ENCODE measurements at places on chromosomes 12 and 14. TPM values are rescaled to one million over a fixed set of nuclear protein-coding genes. Genes with fewer than 3 reads are reported as not detected.

DNA sequence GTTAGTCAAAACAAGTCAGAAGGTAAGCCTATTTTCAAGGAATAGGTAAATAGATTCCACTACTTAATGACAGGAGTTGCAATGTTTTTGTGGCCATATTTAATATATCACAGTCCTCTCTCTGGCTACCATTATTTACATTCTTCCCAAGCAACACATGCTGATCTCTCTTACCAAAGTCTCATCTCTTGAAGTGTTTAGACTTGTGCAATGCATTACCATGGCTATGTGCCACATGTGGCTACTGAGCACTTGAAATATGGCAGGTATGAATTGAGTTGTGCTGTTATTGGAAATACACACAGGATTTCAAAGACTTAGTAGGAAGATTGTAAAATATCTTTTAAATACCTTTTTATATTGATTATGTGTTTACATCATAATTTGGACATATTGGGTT is 262.4 kb upstream of the PDE3A start:
- DNase-seq = peak; percentile 4

DNA sequence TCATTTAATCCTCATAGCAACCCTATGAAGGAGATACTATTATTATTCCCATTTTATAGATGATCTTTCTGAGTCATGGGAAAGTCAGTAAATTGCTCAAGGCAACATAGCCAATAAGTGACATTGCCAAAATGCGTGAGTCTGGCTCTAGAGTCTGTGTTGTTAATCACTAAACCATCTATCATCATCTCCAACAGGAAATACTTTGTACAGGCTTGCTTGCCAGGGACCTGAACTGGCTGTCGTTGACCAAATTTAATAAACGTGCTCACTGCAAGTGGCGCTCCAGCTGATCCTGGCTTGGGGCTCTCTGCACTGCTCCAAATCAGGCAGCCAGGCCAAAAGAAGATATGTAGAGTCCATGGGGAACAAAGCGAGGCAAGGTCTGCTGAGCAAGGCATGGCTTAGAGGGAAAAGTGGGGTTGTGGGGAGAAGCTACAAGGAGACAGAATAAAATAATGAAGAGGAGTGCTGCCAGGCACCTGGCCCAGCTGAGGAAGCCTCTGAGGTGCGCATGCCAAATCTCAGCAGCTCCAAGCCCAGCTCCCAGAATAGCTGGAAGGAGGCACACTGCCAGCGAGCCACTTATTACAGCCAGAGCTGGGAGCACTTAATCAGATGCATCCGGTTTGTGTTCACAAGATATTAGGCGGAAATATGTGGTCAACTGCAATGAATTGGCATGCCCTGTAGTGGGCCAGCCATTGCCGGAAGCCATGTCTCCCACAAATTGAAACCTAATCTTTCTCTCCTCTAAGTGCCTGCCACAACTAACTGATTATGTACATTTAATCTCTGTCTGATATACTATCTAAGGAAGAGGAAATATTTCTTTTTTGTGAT is 43.3 kb upstream of the PTPRO start:
- peak; percentile 88 for DNase-seq

GRCh38 chr14:76954394-76955190 is 73.9 kb downstream of the IRF2BPL start:
- peak; percentile 26 for DNase-seq

GRCh38 chr14:95635051-95635450 is 51.2 kb upstream of the TCL1B start:
- DNase-seq = no peak

DNA sequence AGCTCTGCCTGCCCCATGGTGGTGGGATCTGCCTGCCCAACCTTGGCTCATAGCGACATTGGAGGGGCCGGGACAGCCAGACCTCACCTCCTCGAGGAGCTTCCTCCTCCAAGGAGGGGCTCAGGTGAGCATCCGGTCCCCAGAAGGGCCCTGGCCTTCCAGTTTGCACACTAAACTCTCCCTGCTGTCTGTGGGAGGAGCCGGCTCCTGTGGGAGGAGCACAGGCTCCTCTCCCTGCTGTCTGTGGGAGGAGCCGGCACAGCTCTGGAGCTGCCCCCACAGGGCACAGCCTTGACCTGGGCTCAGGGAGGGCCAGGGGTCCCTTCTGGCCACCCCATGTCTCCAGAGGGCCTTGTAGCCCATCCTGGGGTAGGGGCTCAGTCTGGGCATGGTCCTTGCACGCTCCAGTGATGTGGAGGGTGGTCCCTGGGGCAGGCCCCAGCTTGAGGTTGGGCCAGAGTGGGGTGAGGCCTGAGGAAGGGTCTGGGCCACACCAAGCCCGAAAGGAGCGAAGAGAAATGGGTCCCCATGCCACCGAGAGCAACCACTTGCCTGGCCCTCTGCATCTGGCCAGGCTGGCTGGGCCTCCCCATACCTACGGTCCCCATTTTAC is 147.5 kb upstream of the C14orf180 start:
- no peak for DNase-seq

GRCh38 chr14:65301862-65302539 is 110.5 kb upstream of the FUT8 start:
- DNase-seq = no peak

DNA sequence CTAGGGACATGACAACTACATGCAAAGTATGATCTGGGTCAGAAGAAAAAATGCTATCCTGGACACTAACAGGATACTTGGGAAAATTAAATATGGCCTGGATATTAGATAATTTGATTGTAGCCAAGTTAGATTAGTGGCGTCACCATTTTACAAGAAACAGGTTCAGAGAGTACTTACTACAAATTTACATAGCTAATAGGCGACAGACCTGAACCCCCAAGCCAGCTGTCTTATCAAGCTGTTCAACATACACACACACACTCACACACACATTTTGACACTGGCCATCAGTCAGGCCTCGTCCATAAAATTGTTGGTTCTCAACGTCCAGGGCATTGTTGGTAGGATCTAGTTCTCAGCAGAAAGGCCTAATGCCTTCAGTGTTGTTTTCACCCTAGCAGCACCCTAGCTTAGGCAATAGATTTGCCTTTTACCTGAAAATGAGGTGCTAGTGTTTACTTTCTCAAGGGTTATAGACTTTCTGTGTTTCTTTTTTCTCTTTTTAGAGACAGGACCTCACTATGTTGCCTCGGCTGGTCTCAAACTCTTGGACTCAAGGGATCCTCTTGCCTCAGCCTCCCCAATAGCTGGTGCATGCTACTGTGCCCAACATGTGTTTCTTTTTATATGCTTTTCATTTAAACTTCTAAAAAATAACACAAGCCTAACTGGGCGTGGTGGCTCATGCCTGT is 3.3 kb upstream of the C14orf93 start:
- no peak for DNase-seq

GRCh38 chr14:28756884-28757570 is 9.6 kb upstream of the FOXG1 start:
- DNase-seq = peak; percentile 77

DNA sequence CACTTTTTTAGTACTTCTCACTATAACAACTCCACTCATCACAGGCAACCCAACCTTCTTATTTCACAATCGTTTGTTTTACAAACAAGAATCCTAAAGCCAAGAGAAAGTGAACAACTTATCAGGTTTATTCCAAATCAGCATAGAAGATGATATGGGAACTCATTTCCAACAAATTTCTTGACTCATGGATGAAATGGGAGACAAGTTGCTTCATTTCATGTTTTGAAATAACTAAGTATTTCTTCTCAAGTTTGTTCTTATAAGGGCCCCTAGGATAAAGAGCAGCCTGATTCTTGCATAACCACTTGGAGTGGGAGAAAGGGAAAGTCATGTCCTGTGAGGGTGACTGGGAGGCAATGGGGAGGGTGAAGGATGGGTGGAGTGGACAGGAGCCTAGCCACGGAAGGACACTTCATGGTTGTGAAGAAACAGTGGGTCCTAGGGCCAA is 168.3 kb downstream of the DUSP6 start:
- peak; percentile 92 for DNase-seq

DNA sequence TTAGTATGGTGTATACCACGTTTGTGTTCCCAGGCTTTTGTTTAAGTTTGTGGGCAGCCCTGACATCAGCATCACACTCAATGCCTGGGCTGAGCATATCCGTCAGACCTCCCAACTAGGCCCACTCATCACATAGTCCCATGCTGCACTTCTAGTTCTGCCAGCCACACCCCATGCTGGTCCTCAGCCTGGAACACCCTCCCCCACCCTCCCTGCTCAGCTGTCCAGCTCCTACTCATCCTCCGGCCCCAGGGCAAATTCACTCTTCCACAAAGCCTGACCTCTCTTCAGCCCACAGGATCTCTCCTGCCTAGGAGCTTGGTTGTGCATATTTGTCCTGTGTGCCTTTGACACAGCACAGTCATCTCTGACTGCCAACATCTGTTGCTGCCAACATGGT is 3.9 kb upstream of the ENDOU start:
- DNase-seq = peak; percentile 86

DNA sequence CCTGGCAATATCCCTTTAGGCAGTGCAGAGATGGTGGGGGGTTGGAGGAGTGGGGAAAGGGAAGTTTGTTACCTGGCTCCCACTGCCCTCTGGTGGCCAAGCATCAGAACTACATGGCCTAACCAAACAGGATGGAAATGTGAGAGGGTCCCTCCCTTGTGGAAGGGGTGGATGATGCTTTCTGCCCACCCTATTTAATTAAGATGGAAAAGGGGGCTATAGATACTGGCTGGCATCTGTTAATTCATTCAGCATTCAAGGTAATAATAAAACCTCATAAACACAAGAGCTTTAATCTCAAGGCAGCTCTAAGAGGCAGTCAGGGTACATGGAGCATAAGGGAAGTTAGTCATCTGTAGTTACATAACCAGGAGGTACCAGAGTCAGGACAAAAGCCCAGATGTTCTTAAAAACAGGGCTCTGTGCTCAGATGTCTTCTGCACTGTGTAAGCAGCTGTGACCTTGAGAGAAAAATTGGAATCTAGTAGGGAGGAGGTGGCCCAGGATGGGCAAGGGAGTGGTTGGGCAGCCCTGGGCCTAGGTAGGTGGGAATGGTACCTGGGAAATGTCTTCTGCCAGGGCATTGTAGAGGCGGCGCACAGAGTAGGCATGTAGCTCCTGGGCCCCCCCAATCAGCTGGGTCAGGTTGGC is 4.6 kb downstream of the AP1G2 start:
- peak; percentile 48 for DNase-seq

GRCh38 chr14:32258336-32258993 is 55.4 kb upstream of the RNU6-8 start:
- DNase-seq = peak; percentile 29

DNA sequence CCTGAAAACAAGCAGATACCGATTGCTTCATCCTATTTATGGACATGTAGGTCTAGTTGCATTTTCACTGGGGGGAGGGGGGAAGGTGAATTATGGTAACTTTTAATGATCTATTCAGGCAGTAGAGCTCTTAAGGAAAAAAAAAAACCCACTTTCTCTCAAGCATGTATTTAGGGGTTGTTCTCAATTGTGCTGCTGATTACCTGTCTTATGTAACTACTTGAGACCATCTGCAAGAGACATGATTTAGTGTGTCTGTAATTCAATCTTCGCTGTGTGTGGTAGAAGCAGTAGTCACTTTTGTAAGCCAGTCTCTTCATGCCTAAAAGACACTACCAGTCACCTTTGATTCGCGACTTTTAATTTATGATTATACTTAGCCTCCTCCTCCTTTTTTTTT is 8.9 kb downstream of the CALM1 start:
- no peak for DNase-seq

- DNase-seq = no peak
Measured at GRCh38 chr14:90642244-90642717, 173.9 kb downstream of the TTC7B start.

- no peak for DNase-seq
Measured at GRCh38 chr12:68620519-68621471, 10.1 kb downstream of the RAP1B start.

DNA sequence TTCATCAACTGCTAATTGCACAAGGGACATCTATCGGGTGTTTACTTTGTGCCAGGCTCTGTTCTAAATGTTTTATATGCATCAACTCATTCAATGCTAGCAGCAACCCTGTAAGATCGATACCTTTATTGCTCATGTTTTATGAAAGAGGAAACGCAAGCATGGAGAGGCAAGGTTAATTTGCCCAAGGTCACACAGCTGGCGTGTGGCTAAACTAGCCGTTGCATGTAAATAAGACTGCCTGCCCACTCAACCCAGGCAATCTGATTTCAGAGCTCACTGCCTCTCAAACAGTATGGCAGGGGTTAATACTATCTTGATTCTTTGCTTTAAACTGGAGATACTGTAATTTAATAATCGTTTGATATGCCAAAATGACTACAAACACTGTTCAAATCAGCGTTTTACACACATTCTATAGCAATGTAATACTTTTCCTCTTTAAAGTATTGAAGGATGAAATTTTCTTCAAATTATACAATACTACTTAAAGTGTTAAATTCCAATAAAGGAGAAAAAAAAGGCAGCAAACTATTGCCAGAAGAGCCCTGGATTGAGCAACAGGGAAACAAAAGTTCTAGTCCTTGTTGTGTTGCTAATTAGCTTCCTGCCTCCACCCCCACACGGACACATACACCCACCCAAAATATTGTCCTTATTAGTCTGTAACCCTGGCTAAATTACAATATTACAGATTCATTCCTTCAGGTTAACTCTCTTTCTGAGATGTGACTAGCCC is 39.1 kb upstream of the DHRS7 start:
- no peak for DNase-seq

DNA sequence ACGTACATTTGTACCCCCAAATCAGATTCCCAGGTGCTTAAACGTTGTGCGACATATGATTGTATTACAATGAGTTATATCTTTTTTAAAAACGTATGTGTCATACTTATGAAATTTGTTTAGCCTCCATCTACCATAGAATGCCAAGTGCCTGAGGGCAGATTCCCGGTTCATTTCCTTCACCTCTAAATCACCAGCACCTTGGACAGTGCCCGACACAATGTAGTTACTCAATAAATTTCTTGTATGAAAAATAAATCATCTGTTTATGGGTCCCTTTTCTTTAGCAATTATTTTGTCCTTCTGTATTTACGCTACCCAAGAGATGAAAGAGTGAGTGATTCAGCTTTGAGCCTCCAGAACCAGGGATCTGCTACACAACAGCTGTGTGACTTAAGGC is 157.4 kb downstream of the TBX5 start:
- peak; percentile 43 for DNase-seq

GRCh38 chr14:64685371-64686281 is 18.6 kb upstream of the PLEKHG3 start:
- DNase-seq = no peak

- no peak for DNase-seq
Measured at GRCh38 chr14:25252793-25253192, 202.8 kb upstream of the STXBP6 start.

ANKRD9 gene
- 14.9 TPM for total RNA-seq

KLRK1 gene
- not detected for total RNA-seq

DTX1 gene
- not detected for total RNA-seq

ALG10B gene
- 1.7 TPM for total RNA-seq

HSPB8 gene
- 11.1 TPM for total RNA-seq

PRIMA1 gene
- total RNA-seq = 0.43 TPM

IL26 gene
- total RNA-seq = not detected

RFX4 gene
- total RNA-seq = not detected

ARMH4 gene
- total RNA-seq = 3.3 TPM

ARHGAP9 gene
- total RNA-seq = not detected

NELL2 gene
- total RNA-seq = not detected

MMP17 gene
- total RNA-seq = 52.1 TPM

Measured in GM23248 (cell line).